ENCODE measurements at places on chromosomes 13 and 19.

GRCh38 chr19:48419158-48419920, 25.9 kb downstream of the GRIN2D start:
- DNase-seq = peak; percentile 76

DNA sequence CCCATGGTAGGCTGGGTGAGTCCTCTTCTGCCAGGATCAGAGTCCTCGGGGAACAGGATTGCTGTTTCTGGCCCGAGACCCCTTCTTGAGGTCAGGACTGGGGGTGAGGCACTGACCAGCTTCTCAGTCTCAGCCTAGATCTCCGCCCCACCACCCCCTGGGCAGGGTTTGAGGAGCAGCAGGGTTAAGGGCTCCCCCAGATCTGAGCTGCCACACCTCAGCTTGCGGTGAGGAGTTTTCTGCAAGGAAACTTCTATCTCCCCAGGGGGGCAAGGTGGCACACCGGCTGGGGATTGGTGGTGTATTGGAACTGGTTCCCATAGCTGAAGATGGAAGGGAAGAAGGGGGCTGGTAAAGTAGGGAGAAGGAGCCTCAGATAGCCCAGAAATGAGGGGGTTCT, 19.5 kb downstream of the CHST8 start:
- no peak for DNase-seq

DNA sequence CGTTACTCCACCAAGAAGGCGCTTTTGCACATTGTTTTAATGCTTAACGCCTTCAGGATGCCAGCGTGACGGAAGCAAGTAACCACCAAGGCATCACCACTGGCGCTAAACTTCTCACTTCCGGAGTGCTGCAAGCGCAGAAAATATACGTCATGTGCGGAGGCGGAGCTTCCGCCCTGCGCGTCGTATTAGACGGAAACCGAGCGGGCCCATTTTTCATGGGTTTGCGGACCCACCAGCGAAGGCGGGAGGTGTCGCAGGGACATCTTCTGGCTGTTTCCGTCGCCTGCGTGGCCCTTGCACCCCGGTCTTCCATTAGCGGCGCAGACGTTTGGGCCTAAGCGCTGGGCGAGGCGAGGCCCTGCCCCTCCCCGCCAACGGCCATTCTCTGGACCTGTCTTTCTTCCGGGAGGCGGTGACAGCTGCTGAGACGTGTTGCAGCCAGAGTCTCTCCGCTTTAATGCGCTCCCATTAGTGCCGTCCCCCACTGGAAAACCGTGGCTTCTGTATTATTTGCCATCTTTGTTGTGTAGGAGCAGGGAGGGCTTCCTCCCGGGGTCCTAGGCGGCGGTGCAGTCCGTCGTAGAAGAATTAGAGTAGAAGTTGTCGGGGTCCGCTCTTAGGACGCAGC, at the start of gene ERCC5:
TSS of gene ERCC5 (plus strand) at position 403 of the 631 bp plus-strand sequence. CDS start 235 bp downstream, outside the sequence.
- peak; percentile 45 for DNase-seq

GRCh38 chr13:69683921-69684686, 423.5 kb upstream of the ATXN8OS start:
- DNase-seq = no peak

DNA sequence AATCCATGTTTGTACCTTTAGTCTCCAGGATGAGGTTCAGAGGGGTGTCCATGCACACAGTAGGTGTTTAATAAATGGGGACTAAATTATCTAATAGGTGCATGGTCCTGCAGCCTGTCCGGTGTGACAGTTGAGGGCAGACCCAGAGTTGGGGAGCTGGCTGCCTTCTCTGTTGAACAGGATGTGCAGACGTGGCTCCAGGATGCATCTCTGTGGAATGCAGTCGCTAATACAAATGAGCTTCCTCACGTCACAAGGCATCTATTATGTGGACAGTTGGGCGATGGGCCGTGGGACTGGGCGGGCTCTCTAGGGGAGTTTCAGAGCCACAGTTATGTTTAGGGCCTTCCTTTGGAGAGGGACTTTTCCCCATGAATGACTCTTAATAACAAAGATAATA, 71.0 kb downstream of the SIPA1L3 start:
- DNase-seq = no peak

DNA sequence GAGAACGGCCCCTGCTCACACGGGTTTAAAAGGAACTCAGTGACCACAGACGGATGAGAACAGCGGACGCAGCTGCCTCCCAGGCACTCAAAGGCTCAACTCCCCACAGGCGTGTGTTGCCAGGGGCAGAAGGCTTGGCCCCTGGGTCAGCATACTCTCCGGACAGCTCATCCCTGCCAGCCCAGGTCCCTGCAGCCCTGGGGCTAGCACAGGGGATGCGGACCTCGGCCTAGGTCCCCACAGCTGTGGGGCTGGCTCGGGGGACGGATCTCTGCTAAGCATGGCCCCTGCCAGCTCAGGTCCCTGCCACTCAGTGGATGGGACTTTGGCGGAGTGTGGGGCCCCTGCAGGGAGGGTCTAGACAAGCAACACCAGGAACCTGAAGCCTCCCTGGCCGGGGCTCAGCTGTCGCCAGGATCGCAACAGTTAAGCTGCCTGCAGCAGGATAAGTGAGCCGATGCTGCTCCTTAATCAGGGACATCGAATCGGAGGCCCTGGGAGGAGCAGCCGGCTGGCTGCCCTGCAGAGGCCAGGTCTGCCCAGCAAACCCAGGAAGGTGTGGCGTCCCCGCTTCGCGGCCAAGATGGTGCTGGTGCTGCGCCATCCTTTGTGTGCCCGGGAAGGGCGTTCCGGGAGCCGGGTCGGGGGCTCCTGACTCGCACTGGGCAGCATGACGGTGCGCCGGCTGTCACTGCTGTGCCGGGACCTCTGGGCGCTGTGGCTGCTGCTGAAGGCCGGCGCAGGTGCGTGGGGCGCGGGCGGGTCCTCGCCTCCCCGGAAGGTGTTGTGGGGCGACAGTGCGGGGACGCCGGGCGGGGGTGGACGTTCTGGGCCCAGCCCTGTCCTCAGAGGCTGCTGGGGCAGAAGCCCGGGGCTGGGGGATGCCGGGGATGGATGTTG, 32.5 kb downstream of the MCF2L start:
- DNase-seq = no peak

GRCh38 chr13:94143624-94144350, 335.7 kb downstream of the DCT start:
- DNase-seq = no peak

DNA sequence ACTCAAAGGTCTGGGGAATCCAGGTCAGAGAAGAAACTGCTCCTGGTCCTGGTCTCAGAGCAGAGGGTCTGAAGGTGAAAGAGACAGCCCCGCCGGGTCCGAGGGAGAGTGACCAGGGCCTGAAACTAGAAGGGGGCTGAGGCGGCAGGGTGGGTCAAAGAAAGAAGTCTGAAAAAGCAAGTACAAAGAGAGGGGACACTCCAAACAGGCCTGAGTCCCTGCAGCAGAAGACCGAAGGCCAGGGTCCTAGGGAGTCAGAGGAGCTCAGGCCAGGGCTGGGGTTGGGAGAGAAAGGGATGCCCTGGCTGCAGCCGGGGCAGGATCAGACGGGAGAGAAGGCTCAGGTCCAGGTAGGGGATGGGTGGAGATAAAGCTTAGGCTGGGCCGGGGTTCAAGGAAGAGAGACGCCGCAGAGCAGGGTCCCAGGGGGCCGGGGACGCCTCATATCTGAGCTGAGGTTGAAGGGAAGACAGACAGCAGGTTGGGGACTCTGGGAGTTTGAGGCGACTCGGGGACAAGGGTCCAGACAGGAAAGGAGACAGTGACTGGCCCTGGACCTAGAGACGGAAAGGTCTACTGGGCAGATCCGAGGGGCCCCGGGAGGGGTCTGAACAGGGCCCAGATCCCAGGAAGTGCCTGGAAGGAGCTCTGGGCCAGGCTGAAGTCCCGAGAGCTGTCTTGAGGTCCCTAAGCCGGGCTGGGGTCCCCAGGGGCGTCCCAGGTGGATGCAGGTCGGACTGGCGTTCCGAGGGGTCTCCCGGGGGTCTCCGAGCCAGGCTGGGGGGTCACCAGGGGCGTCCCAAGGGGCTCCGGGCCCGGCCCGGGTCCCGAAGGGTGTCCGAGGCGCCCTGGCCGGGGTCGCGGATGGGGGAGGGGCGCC, 795 bp downstream of the MLLT1 start:
- DNase-seq = no peak

DNA sequence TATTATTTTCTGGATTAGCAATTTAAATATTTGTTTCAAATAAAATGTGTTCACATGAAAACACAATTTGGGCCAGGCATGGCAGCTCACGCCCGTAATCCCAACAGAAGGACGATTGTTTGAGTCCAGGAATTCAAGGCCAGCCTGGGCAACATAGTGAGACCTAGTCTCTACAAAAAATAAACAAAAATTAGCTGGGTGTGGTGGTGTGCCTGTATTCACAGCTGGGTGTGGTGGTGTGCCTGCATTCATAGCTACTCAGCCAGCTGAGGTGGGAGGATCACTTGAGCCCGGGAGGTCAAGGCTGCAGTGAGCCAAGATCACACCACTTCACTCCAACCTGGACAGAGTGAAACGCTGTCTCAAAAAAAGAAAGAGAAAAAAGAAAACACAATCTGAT, 46.4 kb downstream of the KPNA3 start:
- no peak for DNase-seq

DNA sequence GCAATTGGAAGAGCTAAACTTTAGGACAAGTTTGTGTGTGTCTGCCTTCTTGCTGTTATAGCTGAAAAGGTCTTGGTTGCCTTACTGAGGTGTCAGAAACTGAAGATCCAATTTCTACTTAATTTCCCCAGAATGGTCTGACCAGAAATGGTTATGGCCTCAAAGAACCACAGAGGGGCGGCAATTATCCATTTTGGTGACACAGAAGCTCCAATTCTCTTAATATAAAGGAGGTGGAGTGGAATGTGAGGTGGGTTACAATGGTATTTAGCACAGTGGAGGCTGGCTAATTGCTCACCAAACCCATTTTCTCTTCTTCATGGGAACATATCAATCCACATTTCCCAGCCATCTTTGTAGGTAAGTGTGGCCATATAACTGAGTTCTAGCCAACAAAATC, 1157.2 kb downstream of the OLFM4 start:
- no peak for DNase-seq

DNA sequence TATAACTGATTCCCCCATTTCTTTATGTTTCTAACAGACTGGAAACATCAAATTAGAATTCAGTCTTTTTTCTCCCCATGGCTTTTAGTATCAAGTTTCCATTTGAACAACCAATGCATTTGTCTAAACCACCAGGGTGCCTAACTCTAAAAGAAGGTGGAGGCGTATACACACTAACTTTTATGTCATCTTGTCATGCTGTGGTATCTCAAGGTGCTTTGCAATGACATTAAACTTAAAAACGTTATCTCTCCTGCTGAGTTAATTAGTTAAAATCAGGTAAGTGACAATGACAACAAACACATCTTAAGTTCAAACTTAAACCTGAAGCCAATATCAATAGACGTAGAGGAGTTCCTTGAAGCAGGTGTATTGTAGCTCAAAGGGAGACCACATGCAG, 1001.7 kb downstream of the PCDH17 start:
- no peak for DNase-seq

GRCh38 chr19:45473367-45473681, 5.5 kb downstream of the FOSB start:
- DNase-seq = no peak

GRCh38 chr13:48750588-48751383, 97.1 kb downstream of the CYSLTR2 start:
- no peak for DNase-seq

GRCh38 chr19:3285647-3286176, 61.3 kb downstream of the CELF5 start:
- no peak for DNase-seq

DNA sequence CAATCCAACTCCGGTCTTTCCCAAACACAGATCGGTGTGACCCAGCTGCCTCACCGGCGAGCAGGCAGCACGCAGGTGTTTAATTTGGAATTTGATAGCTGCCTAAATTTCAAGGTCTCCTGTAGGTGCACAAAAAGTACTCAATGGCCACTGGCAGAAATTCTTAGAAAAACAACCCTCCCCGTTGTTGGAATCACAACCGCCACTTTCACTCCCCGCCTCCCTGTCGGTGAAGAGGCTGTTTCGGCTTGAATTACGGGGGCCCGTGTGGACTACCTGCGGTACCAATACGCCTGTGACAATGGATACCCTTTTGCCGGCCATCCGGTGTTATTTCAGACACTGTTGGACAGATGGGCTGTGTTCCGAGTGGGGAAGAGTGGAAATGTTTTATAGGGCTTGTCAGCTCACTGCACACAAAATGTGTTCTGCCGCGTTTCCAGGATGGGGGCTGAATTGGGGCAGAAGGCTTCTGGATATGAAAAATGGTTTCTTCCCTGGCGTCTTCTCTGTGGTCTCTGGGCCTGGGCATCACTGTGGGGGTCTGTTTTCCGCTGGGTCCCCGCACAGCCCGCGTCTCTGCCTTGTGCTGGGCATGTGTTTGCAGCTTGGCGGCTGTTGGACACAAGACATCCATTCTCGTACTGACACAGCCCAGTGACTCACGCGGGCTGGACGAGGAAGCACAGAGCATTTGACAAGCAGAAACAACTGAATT, 45.4 kb downstream of the ZIC5 start:
- no peak for DNase-seq

- no peak for DNase-seq
Observed at GRCh38 chr19:42400404-42400803, 10.3 kb upstream of the CNFN start.

GRCh38 chr19:30647891-30648720, 275.9 kb downstream of the ZNF536 start:
- no peak for DNase-seq

DNA sequence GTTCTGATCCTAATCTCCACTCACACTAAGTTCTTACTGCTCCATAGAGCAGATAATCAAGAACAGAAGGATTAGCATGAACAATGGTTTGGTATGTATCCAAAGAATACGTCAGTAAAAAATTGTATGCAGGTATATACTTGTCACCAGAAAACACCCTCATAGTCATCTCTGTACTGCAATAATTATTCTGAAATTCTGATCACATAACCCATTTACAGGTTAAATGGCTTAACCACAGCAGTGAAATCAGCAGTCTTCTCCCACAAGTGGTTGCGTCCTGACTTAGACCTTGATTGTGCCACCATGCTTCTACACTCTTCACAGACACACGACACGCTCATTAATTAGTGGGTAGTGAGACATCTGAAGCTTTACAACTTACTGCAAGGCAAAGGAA, 50.9 kb downstream of the LNX2 start:
- DNase-seq = no peak

GRCh38 chr19:55365964-55366363, 2.9 kb upstream of the GARIN5B start:
- DNase-seq = no peak

DNA sequence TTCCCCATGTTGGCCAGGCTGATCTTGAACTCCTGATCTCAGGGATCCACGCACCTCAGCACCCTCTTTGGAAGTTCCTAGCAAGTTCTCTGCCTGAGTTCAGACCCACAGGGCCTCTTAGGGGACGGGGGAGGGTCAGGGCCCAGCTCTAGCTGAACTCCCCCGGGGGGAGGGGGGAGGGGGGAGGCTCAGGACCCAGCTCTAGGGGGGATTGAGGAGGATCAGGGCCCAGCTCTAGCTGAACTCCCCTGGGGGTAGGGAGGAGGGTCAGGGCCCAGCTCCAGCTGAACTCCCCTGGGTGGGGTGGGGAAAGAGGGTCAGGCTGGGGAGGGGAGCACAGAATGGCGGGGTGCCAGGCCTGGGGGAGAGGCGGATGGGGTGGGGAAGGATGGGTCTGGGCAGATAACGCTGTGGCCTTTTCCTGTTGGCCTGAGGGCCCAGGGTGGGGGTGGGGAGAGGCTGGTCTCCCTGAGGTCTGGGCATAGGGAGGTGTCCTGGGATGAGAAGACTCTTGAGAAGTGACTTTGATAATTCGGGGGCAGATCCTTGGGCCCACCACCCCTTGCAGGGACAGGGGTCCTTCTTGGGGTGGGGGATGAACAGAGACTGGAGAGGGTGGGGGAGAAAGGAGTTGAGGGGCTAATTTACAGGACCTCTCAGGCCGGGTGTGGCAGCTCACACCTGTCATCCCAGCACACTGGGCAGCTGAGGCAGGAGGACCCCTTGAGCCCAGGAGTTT, 5.5 kb upstream of the PTBP1 start:
- no peak for DNase-seq

Measured in GM18507 (cell line).